ENCODE measurements at places on chromosomes 2 and 18.

GRCh38 chr2:9753665-9754531, 89.4 kb upstream of the TAF1B start:
- DNase-seq: no peak

- no peak for DNase-seq
Observed at GRCh38 chr2:19785447-19785846, 116.3 kb downstream of the TTC32 start.

- DNase-seq: peak; percentile 26
Observed at GRCh38 chr2:129801575-129801974, 177.9 kb upstream of the RAB6C start.

GRCh38 chr2:173740639-173741038, 224.5 kb downstream of the SP3 start:
- no peak for DNase-seq

DNA sequence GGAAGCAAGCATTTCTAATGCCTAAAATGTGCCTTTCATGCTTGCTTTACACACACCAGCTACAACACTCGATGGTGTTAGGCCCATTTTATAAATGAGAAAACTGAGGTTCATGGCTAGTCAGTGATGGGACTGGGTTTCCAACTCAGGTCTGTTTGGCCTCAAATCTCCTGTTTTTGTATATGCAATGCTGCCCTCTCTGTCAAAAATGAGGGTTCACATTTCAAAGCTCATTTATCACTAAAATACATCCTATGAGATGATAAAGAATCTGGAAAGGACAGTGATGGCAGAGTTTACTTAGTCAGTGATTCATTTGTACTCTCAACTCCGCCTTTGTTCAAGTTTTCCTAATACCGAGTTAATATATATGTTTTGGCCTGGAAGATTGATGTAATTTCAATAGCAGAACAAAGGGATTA, 92.3 kb downstream of the KCTD1 start:
- DNase-seq: no peak

- no peak for DNase-seq
Observed at GRCh38 chr18:79048245-79048632, 21.0 kb upstream of the ATP9B start.

DNA sequence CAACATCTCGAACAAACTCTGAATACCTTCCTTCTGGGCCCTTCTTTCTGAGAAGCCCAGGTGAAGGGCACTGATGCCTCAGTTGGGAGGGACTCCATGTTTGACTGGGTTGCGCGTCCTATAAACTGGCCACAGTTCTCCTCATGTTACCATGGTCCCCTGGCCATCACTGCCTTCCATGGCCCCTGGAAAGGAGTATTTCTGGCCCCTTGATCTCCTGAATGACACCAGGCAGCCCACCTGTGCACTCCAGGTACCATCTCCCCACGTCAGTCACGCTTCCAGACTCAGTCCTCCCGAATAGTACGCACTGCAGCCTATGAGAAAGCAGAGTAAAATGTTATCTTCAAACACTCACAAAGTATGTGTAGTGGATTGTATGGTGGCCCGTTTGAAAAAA, 73.9 kb downstream of the ACKR3 start:
- no peak for DNase-seq

- DNase-seq: no peak
Observed at GRCh38 chr18:79611040-79611681, 68.4 kb upstream of the CTDP1 start.

DNA sequence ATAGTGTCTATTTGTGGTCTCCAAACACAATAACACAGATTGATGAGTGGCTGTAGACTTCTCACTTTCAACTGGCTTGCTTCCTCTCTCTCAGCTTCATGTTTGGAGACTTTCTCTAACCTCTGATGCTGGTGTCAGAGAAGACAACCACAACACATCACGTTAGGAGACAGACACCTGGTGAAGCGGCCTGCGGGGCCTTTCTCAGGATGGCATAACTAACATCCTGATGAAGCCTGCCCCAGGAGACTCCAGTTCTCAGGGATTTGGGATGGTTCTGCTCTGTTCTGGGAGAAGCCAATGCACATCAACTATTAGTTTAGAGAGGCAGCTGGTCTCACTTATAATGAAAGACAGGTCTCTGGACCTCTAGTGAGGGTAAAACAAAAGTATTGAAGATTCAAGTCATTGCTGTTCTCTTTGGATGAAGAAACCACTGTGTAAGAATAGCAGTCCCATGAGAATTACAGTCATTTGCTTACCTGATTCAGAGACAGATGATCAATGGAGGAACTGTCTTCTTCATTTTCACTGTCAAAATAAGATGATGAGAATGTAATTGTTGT, 2.0 kb downstream of the IL1A start:
- DNase-seq: no peak

DNA sequence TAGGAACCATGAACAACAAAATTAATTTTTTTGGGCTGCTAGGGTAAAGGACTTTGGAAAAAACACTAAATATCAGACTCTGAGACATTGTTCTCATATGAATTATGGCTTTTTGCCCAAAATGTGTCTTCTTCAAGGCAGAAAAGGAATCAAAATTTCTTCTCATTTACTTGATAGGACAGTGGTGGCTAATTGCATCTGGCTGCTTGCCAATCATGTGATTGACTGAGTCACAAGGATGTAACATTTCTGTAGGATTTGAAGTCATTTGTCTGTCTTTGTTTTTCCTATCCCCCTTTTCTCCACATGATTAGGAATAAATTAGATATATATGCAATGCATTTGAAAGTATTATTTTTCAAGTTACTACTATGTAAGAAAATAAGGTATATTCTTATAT, 130.2 kb downstream of the SLC4A10 start:
- DNase-seq: no peak

DNA sequence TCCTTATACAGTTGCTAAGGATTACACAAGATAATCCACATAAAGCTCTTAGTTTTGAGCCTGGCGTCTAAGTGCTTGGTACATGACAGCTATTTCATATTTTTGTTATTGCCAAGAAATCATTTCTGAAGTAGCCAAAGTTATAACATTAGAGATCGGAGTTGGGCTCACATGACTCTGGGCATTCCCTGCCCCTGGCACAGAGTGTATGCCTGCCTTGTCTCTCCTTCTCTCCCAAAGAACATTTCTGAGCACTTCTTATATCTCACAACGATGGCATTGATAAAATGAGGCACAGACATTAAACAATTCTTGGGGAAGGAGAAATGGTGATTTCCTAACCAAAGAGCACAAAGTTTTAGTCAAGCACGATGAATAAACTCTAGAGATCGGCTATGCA, 87.7 kb upstream of the DDX18 start:
- no peak for DNase-seq

DNA sequence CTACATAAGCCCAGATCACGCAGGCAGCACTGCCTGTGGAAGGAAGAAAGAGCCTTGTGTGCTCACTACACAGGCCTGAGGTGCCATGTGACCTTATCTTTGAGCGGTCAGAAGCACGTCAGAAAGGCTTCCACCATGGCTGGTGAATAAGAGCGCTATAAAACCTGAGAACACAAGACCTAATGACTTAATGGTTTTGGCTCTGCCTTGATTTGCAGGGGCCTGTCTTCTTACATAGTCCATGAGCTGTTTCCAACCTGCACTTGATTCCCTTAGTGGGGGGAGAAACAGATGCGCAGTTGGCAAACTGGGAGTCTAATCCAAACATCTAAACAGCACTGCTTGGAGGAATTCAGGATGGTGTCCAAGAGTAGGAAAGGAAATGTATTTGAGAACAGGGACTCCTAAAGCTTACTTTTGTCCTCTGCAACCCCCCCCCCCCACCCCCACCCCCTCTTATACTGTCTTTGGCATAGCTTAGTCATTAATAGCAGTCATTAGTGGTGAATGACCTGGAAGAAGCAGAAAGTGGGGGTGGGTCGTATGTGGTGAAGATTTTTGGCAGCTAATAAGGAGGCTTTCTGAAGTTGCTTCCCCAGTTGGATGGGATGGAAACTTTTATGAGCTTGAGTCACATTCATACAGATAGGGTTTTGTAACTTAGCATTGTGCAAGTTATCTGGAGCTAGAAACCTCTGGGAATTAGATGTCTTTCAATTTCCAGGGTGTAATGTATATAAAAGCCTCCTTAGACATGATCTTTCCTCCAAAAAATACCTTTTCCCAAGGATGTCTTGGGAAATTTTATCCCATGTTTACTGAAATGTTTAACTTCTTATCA, 454.1 kb downstream of the MEIS1 start:
- DNase-seq: no peak

DNA sequence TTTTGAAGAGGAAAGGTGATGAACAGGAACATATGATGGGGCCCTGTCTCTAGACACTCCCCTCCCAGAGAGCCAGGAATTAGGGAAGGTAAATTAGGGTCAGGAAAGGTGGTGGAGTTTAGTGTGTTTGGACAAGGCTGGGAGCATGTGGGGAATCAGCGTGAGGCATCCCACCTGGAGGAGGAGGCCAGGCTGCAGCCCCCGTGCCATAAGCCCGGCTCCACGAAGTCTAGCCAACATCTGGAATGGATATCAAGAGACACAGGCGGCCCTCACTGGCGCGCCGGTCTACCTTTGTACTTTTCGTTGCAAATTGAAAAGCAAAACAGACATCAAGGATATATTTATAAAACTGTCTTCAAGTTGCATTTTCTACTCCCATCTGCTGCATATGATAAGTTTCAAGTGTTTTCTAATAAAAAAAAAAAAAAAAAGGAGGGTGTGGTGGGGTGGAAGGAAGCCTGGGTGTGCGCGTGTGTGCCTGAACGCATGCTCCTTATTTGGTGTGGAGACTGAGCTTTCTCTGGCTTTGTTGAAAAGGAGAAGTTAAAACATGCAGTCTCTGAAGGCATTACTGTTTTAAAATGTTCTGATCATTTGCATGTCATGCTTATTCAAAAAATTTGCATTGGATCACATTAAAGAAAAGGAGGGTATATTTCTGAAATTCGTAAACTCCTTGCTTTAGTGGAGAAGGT, 546.7 kb upstream of the ID2 start:
- DNase-seq: no peak

GRCh38 chr2:41033127-41033526, 581.2 kb upstream of the SLC8A1 start:
- DNase-seq: no peak

DNA sequence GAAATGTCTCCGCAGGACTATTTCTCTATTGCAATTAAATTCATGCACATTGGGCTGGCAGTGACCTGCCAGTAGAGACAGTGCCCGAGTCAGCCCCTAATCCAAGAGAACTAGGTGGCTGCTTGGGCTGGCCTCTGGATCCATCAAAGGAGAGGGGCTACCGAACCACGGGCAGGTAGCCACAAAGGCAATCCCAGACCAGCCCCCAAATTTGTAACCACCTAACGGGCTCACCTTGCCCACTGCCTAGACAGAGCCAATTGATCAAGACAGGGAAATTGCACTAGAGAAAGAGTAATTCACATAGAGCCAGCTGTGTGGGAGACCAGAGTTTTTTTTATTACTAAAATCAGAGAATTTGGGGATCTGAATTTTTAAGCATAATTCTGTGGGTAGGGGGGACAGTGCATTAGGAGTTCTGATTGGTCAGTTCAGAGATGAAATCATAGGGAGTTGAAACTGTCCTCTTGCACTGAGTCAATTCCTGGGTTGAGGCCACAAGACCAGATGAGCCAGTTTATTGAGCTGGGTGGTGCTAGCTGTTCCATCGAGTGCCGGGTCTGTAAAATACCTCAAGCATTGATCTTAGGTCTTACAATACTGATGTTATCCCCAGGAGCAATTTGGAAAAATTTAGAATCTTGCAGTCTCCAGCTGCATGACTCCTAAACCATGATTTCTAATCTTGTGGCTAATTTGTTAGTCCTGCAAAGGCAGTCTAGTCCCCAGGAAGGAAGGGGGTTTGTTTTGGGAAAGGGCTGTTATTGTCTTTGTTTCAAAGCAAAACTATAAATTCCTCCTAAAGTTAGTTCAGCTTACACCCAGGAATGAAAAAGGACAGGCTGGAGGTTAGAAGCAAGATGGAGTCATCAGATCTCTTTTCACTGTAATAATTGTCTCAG, 260.4 kb upstream of the SP5 start:
- no peak for DNase-seq

DNA sequence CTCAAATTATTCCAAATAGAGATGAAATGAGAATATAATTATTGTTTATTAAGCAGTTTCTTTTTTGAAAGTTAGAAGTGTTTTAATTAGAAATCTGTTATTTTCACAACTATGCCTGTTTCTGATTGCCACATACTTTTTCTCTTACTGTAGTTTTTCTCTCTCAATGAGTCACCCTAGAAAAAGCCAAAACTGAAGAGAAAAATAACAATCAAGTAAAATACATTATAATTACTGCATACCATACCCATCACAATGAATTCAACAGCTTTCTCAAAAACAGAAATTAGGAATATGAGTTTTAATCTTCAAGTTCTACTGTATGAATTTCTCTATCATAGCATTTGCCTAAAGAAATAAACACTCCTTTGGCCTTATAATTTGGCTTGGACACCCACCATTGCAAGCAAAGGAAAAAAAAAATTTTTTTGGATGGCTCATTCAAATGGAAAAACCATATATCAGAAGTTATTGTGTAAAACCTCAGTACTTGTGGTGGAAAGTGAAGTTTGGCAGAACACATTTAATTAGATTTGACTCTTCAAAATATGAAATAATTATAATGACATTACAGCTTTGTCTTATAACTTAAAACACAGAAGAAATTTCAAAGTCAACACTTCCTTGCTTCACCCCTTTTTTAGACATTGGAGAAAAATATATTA, 138.5 kb downstream of the DYM start:
- DNase-seq: no peak

- no peak for DNase-seq
Observed at GRCh38 chr18:55153346-55153745, 194.1 kb upstream of the CCDC68 start.

DNA sequence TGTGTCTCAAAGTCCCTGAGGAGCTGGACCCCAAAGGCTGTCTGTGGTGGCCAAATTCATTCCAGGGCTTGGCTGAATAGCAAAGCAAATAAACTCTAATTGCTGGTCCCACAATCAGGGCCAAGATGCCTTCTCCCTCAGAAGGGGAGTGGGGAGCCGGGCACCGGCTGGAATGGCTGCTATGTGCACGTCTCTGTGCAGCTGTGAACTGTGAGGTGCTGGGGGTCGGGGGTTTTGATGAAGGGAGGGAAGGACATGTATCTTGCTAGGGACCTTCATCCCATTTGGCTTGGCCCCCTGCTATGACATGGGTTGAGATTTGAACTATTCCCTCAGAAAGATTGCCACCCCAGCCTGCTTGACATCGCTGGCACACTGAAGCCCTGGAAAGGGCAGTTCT, 60.4 kb downstream of the CIB4 start:
- no peak for DNase-seq

GRCh38 chr2:181656450-181657291, at the start of gene CERKL:
CERKL (minus strand) TSS chr2:181657105; CDS start chr2:181657006, 99 bp downstream.
- no peak for DNase-seq

All from NCI-H1092 treated with DMSO at 0.1 percent for 48 hours (cell line).